MM.1S (cell line): ENCODE measurements at places on chromosomes 1 and 21.

- no peak for DNase-seq
- H3K27ac ChIP-seq: no peak overlapping the region
- H3K27me3 ChIP-seq: no peaks in the 10 kb centered on the region
- no peaks in the 10 kb centered on the region; the same call in 1 of the 2 replicates for H3K36me3 ChIP-seq
- H3K4me3 ChIP-seq: no peak overlapping the region
Measured at GRCh38 chr1:32797456-32797855, 19.7 kb downstream of the YARS1 start.

DNA sequence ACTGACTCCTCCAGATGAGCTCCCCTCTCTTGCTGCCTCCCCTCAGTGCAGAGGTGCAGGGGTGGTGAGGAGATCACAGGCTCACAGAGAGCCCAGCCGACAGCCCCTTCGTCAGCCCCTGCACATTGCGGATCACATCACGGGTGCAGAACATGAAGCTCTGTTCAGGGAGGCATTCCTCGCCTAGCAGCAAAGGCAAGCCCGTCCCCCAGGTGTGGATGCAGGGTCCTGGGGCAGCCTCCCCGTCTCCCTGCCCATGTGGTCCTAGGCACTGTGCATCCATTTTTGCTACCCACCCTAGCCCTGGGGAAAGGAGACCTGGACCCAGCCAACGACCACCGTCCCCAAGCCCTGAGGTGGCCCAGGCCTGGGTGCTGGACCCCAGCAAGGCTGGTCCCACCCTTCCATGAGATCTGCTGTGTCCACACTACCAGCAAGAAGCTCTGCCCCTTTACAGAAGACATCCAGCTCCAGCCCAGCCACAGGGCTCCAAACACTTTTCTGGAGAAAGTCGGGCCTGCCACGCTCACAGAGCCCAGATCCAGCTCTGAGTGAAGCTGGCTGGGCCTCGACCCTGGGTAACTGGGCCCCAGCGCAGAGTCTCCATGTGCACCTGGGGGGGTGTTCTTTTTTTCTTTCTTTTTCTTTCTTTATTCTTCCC, 248.7 kb downstream of the NPHP4 start:
- H3K36me3 ChIP-seq: no peaks in the 10 kb centered on the region
- H3K27ac ChIP-seq: no peak overlapping the region
- peaks cover 84% of the 10 kb centered on the region for H3K27me3 ChIP-seq
- no peak overlapping the region for H3K4me3 ChIP-seq

GRCh38 chr1:153513666-153514065, 22.1 kb downstream of the S100A6 start:
- H3K36me3 ChIP-seq: no peaks in the 10 kb centered on the region
- no peaks in the 10 kb centered on the region for H3K27me3 ChIP-seq

DNA sequence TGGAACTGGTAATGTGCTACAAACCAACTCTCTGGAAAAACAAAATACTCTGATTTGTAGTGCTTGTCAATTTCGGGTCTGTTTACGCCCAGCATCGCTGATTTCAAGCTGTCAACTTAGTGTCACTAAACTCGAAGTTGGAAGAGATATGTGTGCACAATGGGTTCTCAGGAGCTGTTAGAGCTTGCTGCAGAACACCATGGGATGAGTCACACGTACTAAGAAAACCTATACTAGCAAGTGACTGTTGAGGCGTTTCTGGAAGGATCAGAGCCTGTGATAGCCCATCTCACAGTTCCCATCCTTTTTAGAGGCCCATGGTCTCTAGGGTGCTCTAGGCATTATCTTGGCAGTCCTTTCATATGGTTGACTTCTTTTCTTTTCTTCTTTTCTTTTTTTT, 14.3 kb downstream of the GMEB1 start:
- no peak overlapping the region for H3K4me3 ChIP-seq
- H3K27ac ChIP-seq: no peak overlapping the region
- no peak for DNase-seq
- H3K27me3 ChIP-seq: no peaks in the 10 kb centered on the region
- peaks cover 2% of the 10 kb centered on the region; the same call in 1 of the 2 replicates for H3K36me3 ChIP-seq
- H3K4me1 ChIP-seq: no peaks in the 10 kb centered on the region

DNA sequence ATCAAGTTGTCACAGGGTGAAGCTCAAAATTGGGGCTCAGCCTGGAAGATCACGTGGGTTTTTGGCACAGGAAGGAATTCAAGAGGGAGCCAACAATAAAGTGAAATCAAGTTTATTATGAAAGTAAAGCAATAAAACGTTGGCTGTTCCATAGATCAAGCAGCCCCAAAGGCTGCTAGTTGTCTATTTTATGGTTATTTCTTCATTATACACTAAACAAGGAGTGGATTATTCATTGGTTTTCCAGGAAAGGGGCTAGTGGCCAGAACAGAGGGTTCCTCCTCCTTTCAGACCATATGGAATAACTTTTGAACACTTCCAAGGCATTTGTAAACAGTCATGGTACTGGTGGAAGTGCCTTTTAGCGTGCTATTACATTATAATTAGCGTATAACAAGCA, 723.5 kb upstream of the ADAMTS5 start:
- H3K4me3 ChIP-seq: no peak overlapping the region
- no peaks in the 10 kb centered on the region for H3K4me1 ChIP-seq
- no peaks in the 10 kb centered on the region for H3K36me3 ChIP-seq

DNA sequence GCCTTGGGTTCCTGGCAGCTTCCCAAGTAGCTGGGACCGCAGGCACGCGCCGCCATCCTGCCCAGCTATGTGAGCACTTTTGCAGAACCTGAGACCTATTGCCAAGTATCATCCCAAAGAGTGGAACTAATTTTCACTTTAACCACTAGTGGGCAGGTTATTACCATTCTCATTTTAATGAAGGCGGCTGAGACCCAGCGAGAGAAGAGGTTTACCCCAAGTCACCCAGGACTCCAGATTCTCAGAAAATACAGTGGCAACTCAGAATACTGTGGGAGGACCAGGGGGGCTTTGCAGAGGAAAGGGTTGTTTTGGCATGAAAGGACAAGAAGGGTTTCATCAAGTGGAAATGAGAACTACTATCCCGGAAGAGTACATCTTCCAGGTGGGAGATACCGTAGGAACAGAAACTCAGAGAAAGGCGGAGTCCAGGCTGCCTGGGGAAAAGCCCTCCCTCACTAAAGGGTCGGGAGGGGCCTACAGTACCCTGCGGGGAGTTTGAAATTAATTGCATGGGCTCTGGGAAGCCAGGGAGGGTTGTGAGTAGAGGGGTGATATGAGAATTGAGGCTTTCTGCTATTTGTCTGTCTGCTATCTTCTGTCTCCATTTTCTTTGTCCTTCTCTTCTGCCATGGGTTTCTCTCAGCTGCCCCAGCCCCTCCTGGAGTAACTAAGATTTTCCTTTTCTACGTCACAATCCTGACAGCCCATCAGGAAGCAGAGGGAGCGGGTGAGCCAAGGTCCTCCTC, 7.2 kb upstream of the SEMA4A start:
- H3K27ac ChIP-seq: peak overlapping the region; percentile 30; the same call in 1 of the 2 replicates
- peaks cover 49% of the 10 kb centered on the region for H3K4me1 ChIP-seq
- peak overlapping the region; percentile 35 for H3K4me3 ChIP-seq
- H3K27me3 ChIP-seq: no peaks in the 10 kb centered on the region
- DNase-seq: peak; percentile 94

- no peak overlapping the region for H3K27ac ChIP-seq
- peaks cover 8% of the 10 kb centered on the region for H3K27me3 ChIP-seq
- DNase-seq: no peak
- no peaks in the 10 kb centered on the region; the same call in 1 of the 2 replicates for H3K4me1 ChIP-seq
- no peak overlapping the region for H3K4me3 ChIP-seq
Measured at GRCh38 chr1:166170075-166170474, 3.3 kb upstream of the FAM78B start.

DNA sequence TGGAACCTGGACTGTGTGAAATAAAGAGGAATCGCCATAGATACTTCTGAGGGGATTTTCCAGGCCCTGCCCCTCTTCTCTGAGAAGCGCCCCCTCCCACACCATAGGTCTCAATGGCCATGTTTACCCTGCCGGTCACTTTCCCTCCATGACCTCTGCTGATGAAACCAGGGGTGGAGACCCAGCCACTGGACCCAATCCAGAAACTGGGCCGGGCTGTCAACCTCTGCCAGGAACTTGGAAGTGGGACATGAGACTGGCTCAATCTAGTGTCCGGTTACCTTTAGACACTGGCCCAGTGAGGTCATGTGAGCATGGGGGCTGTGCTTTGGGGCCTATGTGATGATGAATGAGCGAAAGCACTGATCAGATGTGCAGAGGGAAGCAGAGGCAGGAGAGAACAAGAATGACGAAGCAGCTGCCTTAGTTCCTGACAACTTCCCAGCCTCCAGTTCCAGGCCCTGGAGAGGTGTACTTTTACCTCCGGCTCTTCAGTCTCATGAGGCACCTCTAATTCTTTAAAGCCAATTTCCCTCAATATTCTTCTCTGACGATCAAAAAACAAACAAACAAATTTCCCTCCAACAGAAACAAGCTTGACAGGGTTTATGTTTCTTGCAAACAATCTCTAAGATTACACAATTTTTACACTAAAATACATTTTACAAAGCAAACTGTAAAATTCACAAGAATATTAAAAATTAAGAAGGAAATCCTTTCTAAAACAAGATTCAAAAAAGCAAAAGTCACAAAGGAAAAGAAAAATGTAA, 4.9 kb downstream of the ASAP3 start:
- no peak overlapping the region for H3K27ac ChIP-seq
- no peak for DNase-seq
- peaks cover 32% of the 10 kb centered on the region for H3K27me3 ChIP-seq

DNA sequence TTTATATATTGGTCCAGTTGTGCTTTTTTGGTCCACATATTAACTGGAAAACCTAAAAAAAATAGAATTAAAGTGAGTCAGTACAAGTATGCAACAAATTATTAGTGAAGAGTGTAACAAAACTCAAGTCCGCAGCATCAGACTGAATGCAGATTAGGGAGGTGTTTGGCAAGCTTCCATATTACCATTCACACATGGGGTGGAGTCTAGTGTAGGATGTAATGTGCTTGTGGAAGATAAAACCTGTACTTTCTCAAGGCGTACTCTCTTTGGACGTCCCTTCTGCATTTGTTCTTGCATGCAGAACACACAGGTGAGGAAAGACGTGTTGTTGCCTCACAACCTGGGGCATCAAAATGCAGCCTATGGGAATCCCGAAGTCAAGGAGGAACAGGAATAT, 668.7 kb downstream of the MRPL39 start:
- no peaks in the 10 kb centered on the region for H3K36me3 ChIP-seq
- H3K27ac ChIP-seq: no peak overlapping the region
- H3K4me1 ChIP-seq: no peaks in the 10 kb centered on the region
- DNase-seq: no peak
- no peak overlapping the region for H3K4me3 ChIP-seq

DNA sequence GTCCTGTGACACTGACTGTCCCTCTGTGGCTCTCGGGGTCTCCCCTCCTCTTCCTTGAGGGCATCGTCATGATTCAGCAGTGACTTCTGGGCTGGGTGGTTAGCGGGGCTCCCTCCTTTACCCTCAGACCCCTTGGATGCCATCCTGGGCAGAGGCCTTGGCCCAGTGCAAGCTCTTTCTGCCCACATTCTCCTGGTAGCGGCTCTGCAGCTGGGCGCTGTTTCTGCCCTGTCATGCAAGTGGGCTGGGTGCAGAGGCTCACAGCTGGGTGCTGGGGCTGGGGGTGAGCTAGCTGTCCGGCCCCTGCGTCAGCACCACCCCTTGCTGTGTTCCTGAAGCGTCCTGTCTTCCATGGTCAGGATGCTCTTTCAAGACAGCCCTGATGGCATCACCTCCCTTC, 158.5 kb downstream of the PCBP3 start:
- no peak overlapping the region for H3K27ac ChIP-seq
- no peak overlapping the region for H3K4me3 ChIP-seq
- no peaks in the 10 kb centered on the region for H3K4me1 ChIP-seq

GRCh38 chr1:241614144-241614543, 26.0 kb downstream of the CHML start:
- no peaks in the 10 kb centered on the region for H3K4me1 ChIP-seq
- no peak for DNase-seq
- no peaks in the 10 kb centered on the region for H3K27me3 ChIP-seq

GRCh38 chr1:179066471-179066870, 15.4 kb upstream of the TOR3A start:
- no peak for DNase-seq
- H3K27me3 ChIP-seq: no peaks in the 10 kb centered on the region
- no peak overlapping the region for H3K27ac ChIP-seq
- H3K36me3 ChIP-seq: no peaks in the 10 kb centered on the region

DNA sequence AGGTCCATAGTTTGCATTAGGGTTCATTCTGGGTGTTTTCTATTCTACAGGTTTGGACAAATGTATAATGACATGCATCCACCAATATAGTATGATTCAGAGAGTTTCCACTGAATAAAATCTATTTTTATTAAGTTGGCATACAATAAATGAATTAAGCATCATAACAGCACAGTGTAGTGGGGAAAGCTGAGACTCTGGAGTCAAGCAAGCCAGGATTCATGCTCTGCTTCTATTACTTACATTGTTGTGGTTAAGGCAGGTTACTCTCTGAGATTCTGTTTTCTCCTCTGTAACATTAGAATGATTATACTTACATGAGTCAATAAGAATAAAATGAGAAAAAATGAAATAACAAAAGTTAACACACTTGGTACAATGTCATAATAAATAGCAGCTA, 131.3 kb downstream of the SLC30A10 start:
- no peaks in the 10 kb centered on the region for H3K36me3 ChIP-seq
- H3K4me1 ChIP-seq: no peaks in the 10 kb centered on the region
- no peak overlapping the region for H3K4me3 ChIP-seq
- no peaks in the 10 kb centered on the region for H3K27me3 ChIP-seq

GRCh38 chr21:42973309-42973990, 912 bp upstream of the PKNOX1 start:
- no peak for DNase-seq
- H3K27ac ChIP-seq: peak overlapping the region; percentile 63; the same call in 1 of the 2 replicates
- no peaks in the 10 kb centered on the region for H3K36me3 ChIP-seq
- H3K4me1 ChIP-seq: peaks cover 15% of the 10 kb centered on the region
- no peaks in the 10 kb centered on the region for H3K27me3 ChIP-seq

- no peaks in the 10 kb centered on the region for H3K4me1 ChIP-seq
- no peak overlapping the region for H3K27ac ChIP-seq
- no peaks in the 10 kb centered on the region for H3K27me3 ChIP-seq
- DNase-seq: no peak
- H3K36me3 ChIP-seq: no peaks in the 10 kb centered on the region
Measured at GRCh38 chr21:19776076-19776475, 1222.1 kb upstream of the NCAM2 start.

DNA sequence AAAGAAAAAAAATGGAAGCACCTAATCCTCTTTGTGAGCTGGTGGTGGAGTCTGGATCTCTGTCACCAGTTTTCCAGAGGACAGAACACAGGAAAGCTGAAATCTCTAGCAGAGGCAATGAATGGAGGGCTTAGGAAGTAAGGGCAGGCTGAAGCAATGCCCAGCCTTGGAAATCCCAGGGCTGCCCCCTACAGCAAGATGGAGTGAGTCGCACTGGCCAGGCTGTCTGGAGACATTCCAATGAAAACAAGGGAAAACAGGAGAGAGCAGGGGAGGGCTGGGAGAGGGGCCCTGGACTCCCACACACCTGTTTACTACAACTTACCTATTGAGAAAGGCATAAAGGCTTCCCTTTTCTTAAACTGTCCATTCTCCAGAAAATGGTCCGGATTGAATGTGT, 25.9 kb downstream of the CYP2J2 start:
- H3K36me3 ChIP-seq: no peaks in the 10 kb centered on the region; the same call in 1 of the 2 replicates
- H3K27me3 ChIP-seq: no peaks in the 10 kb centered on the region

- H3K4me3 ChIP-seq: no peak overlapping the region
- H3K36me3 ChIP-seq: no peaks in the 10 kb centered on the region
- no peak overlapping the region for H3K27ac ChIP-seq
Measured at GRCh38 chr1:54894271-54894670, 7.3 kb upstream of the DHCR24 start.
